Epithelial cell of umbilical artery (primary cell): ENCODE measurements at places on chromosomes 2 and 18. TPM values are rescaled to one million over a fixed set of nuclear protein-coding genes. Genes with fewer than 3 reads are reported as not detected.

Gene ALPP
- total RNA-seq = not detected in 2 replicates

Gene TNFRSF11A
- total RNA-seq = 2.3 and 9.6 TPM in 2 replicates

Gene TTR
- total RNA-seq = not detected in 2 replicates

Gene SLC9A2
- under 0.01 TPM in 1 of 2 replicates, not detected in the other for total RNA-seq

Gene CHCHD5
- 8.1 and 11.7 TPM in 2 replicates for total RNA-seq

Gene WDR12
- total RNA-seq = 31.8 and 37.4 TPM in 2 replicates

Gene IL36A
- not detected in 2 replicates for total RNA-seq

Gene SERTAD2
- total RNA-seq = 2.9 and 4.1 TPM in 2 replicates
